ENCODE measurements at places on chromosomes 12 and 14. TPM values are rescaled to one million over a fixed set of nuclear protein-coding genes. Genes with fewer than 3 reads are reported as not detected.

PTMS gene
- 1,005 TPM for total RNA-seq

ACSM4 gene
- not detected for total RNA-seq

FGD6 gene
- total RNA-seq = 16.0 TPM

ATP2A2 gene
- 307 TPM for total RNA-seq

KCNH3 gene
- total RNA-seq = 2.2 TPM

KCNMB4 gene
- total RNA-seq = 0.20 TPM

KRT2 gene
- not detected for total RNA-seq

TBC1D30 gene
- 1.5 TPM for total RNA-seq

TPPP2 gene
- not detected for total RNA-seq

FAM186B gene
- 0.15 TPM for total RNA-seq

CIROP gene
- not detected for total RNA-seq

HRK gene
- total RNA-seq = 1.6 TPM

HOXC9 gene
- 14.7 TPM for total RNA-seq

PLXNC1 gene
- total RNA-seq = 0.08 TPM

NFATC4 gene
- 0.28 TPM for total RNA-seq

KLRC4 gene
- not detected for total RNA-seq

E2F7 gene
- total RNA-seq = 6.3 TPM

RAD9B gene
- total RNA-seq = 0.30 TPM

LDHB gene
- total RNA-seq = 1,683 TPM

OR4K13 gene
- total RNA-seq = not detected

APOF gene
- total RNA-seq = not detected

SCN8A gene
- total RNA-seq = 1.8 TPM

ADGRD1 gene
- 0.56 TPM for total RNA-seq

GPATCH2L gene
- 21.1 TPM for total RNA-seq

KLRK1 gene
- total RNA-seq = not detected

TTC6 gene
- 0.36 TPM for total RNA-seq

SMOC1 gene
- total RNA-seq = 18.1 TPM

NUAK1 gene
- total RNA-seq = 5.5 TPM

VASH1 gene
- 4.3 TPM for total RNA-seq

ADAM21 gene
- 0.08 TPM for total RNA-seq

PUS7L gene
- 2.9 TPM for total RNA-seq

SAMD15 gene
- 2.6 TPM for total RNA-seq

PLEKHG7 gene
- not detected for total RNA-seq

ZNF891 gene
- 0.34 TPM for total RNA-seq

TMEM229B gene
- 0.24 TPM for total RNA-seq

RPL36AL gene
- total RNA-seq = 409 TPM

CLMN gene
- 7.0 TPM for total RNA-seq

TMEM132C gene
- total RNA-seq = not detected

CACNA1C gene
- 0.02 TPM for total RNA-seq

DGKA gene
- 18.1 TPM for total RNA-seq

TAS2R42 gene
- not detected for total RNA-seq

OTOGL gene
- not detected for total RNA-seq

PTGER2 gene
- 4.2 TPM for total RNA-seq

NR1H4 gene
- not detected for total RNA-seq

KRT5 gene
- total RNA-seq = 1.5 TPM

AVPR1A gene
- total RNA-seq = 0.09 TPM

ERGIC2 gene
- 75.3 TPM for total RNA-seq

Data from A549 treated with dexamethasone at 1 μM for 4 hours (cell line).